ENCODE measurements at places on chromosomes 2 and 18.
A peak's percentile ranks its signal among the peaks of the same experiment; 100 is the strongest.

DNA sequence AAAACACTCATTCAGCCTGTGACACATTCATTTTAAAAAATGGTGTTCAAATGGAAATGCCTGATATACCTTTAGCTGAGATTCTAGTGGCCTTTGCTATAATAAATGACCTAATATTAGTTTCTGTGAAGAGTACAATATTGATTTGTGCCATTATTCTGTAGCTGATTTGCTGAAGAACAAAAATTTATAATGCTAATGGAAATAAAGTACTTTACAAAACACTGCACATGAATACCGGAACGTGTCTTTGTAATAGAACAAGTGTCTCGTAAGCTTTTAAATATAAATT lies 138.7 kb downstream of the WDR7 start:
- DNase-seq: no peak

GRCh38 chr2:190701586-190701985 lies 52.7 kb downstream of the NAB1 start:
- DNase-seq: no peak

DNA sequence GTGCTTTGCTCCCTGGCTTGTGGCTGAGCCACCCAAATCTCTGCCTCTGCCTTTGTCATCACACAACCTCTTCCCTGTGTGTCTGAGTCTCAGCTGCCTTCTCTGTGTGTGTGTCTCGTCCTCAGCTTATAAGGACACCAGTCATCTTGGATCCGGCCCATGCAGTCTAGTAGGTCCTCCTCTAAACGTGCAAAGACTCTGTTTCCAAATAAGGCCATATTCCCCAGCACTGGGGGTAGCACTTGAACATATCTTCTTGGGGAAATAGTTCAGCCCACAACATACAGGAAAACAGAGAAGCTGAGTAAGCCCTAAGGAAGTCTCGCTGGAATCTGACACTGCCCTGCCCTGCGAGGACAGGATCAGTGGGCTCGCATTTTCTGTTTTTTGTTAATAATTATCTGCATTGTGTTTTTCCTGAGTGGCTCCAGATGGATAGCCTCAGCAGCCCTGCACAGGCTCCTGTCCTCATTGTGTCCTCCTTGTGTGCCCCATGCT lies 42.1 kb downstream of the MTCL1 start:
- DNase-seq: peak; percentile 62

GRCh38 chr18:48222118-48222517 lies 187.1 kb downstream of the ZBTB7C start:
- DNase-seq: peak; percentile 89

DNA sequence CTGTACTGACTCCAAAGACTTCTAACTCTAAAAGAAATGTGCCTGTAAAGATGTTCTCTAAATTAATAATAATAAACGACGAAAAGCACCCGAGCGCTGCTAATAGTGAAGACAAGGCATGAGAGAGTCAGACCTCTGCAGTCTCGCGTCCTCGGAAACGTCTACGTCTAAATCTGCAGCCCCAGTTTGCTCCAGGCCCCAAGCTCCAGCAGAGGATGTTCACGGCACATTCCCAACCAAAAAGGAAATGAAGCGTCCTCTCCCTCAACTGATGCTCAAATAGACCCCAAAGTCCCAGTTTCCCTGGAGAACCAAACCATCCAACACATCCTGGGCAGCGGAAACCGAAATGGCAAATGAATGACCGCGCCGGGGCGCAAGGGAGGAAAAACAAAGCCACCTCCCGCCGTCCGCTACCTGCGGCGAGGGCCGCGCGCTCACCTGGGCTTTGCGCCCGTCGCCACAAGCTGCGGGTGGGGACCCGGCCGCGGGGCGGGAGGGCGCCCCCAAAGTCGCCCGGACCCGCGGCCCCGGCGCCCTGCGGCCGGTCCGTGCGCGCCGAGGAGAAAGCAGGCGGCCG lies 47.1 kb upstream of the CCDC150 start:
- DNase-seq: no peak

- DNase-seq: no peak
Observed at GRCh38 chr2:144063602-144064001, 456.3 kb downstream of the ZEB2 start.

GRCh38 chr18:3593381-3593903 lies 143.5 kb downstream of the TGIF1 start:
- peak; percentile 91 for DNase-seq

- no peak for DNase-seq
Observed at GRCh38 chr2:100781009-100781325, 39.0 kb upstream of the NPAS2 start.

DNA sequence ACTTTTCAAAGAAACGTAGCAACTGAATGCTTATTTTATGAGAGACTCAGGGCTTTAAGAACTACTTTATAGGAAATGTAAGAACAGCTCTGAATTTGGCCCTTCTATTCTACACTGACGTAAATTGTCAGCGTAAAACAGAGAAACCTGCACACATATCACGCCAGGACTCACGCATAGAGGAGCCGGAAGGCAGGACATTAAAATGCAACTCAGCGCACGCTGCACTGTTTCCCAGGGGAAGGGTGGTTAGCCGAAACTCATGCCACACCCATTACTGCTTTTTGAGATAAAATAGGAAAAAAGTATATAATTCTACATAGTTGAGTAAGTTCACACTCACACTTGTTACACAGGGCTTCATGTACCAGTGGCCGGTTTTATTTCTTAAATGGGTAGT lies 7.4 kb downstream of the TUBB6 start:
- no peak for DNase-seq

- DNase-seq: no peak
Observed at GRCh38 chr2:71853858-71854257, 293.8 kb downstream of the CYP26B1 start.

DNA sequence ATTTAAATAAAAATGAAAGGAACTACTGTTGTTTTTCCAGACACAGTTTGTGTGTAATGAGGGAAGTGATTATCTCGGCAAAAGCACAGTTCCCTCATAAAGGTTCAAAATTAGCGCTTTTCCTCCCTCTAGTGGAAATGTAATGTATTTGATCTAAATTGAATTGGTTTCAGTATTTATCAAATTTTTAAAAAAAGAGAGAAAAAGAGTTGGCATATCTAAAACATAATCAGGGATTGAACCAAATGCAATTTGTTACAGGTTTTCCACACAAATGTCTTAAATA lies 37.5 kb downstream of the CMPK2 start:
- DNase-seq: peak; percentile 9

GRCh38 chr2:234550511-234551107 lies 53.7 kb upstream of the ARL4C start:
- DNase-seq: peak; percentile 48

DNA sequence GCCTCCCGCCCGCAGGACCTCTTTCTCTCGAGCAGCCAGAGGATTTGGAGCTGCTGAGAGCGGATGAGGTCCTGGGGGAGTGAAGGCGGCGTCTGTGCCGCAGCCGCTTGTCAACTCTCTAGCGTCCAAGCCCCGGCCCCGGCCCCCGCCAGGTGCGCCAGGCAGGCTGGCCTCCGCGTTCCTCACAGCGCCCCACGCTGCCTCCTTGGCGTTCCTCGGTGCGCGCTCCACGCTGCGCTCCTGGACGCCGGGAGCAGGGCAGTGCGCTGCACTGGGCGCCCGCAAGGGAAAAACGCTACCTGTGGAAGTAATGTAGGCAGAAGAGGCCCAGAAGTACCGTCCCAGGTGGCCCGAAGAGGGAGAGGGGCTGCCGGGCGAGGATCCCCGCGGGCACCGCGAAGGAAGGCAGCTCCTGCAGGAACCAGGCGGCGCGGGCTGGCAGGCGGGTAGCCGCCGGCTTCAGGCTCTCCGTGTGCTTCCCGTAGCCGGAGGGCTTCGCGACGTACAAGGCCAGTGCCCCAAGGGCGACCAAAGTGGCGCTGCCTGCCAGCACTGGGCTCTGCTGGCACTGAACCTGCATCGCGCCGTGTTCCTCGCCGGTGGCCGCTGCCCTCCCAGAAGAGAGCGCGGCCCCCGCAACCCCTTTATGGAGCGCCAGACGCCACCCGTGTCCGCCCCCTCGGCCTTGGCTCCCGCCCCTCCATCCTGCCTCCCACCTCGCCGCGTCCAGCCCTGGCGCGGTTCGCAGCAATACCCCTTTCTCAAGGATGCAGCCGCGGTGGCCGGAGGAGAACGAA lies at the start of gene SRD5A2:
Gene SRD5A2 (minus strand): TSS at position 618 of the 797 bp plus-strand sequence. CDS start 38 bp downstream, at position 580.
- DNase-seq: no peak

DNA sequence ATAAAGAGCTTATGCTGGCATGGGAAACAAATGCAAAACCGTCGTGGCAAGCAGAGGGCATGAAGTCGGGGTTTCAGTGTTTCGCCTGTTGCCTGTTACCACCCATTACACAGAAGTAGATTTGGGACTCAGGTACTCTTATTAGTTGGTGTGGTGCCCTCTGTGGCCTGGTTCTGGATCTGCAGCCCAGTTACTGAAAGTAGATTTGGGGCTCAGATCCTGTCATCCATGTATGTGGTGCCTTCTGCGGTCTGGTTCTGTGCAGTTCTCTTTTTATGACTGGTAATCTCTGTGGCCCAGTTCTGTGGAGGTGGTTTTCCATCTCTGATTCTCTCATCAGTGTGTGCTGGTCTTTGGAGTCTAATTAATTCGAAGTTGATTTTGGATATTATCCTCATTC lies 45.2 kb downstream of the ADNP2 start:
- DNase-seq: peak; percentile 32

GRCh38 chr2:198712485-198712884 lies 745.3 kb downstream of the SATB2 start:
- DNase-seq: no peak

GRCh38 chr2:45626387-45627221 lies 15.5 kb upstream of the SRBD1 start:
- DNase-seq: no peak

DNA sequence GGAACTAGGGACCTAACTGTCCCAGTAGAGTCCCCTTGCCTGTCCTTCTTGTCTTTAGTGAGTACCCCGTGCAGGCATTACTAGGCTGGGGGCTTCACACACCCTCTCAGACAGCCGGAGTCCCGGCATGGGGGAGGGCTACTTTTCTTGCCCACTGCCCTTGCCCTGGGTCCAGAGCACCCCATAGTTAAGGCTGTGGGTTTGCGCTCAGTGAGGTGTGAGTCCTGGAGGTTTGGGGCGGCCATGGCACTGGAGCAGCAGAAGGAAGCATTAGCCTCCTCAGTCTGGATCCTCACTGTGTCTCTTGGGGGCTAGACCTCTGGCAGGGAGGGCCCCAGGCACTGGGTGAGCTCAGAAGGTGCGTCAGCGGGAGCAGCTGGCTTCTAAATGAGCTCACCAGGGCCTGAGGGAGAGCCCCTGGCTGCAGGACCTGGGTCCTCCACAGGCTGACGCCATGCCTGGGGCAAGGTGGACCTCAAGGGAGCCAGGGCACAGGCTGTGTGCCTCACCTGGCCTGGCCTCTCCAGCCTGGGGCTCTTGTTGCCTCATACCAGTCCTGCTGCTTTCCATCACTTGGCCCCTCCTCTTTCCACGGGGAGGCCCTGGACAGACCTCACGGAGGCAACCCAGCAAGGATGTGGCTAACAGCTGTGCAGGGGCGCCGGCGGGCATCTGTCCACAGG lies 27.4 kb downstream of the HS6ST1 start:
- no peak for DNase-seq

- no peak for DNase-seq
Observed at GRCh38 chr2:70123051-70123828, 36.0 kb downstream of the PCBP1 start.

DNA sequence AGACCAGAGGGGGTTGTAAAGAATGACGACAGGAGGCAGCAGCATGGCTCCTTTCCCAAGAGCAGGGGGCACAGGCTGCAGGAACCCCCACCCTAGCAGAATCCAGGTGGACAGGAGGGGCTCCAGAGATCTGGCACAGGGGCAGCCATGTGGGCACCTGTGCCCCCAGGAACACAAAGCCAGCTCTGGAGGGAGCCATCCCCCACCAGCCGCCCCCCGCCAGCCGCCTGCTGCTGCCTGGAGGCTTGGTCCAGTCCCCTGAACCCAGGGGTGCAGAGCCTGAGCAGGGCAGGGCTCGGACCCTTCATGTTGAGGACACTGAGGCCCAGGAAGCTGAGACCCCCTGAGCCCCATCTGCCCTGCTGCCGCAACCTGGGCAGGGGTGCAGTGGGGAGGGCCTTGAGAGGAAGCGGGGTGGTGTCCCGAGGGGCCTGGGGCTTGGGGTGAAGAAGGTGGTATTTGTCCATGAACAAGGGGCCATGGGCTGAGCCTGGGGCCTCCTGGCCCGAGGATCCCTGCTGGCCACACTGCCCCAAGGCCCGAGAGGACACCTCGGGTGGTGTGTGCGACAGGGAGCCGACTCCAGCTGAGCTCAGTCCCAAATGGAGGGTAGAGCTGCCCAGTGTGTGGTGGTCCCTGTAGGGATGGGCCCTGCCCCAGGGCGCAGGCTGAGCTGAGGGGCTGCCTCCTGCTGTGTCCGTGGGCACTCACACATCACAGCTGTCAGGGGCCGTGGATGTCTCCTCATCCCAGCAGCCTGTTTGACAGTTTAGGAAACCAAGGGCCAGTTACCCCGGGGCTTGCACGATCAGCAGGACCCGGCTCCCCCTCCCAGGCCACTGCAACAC lies 39.8 kb upstream of the SNED1 start:
- no peak for DNase-seq

- no peak for DNase-seq
Observed at GRCh38 chr2:96797066-96797625, 18.9 kb upstream of the CNNM3 start.

- DNase-seq: no peak
Observed at GRCh38 chr2:126804347-126804746, 94.3 kb upstream of the TEX51 start.

DNA sequence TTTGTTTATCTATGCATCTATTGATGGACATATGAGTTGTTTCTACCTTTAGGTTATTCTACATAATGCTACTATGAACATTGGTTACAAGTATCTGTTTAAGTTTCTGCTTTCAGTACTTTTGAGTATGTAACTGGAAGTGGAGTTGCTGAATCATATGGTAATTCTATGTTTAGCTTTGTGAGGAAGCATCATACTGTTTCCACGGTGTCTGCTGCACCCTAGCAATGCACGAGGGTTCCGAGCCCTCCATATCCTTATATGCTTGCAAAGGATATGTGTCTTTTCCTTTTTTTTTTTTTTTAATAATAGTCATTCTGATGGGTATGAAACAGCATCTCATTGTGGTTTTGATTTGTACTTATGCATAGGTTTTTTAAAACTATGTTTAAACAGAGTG lies 83.7 kb downstream of the FMNL2 start:
- DNase-seq: peak; percentile 29

GRCh38 chr2:174575124-174575776 lies 22.4 kb downstream of the WIPF1 start:
- DNase-seq: no peak

- peak; percentile 91 for DNase-seq
Observed at GRCh38 chr2:234705108-234705507, 208.2 kb upstream of the ARL4C start.

DNA sequence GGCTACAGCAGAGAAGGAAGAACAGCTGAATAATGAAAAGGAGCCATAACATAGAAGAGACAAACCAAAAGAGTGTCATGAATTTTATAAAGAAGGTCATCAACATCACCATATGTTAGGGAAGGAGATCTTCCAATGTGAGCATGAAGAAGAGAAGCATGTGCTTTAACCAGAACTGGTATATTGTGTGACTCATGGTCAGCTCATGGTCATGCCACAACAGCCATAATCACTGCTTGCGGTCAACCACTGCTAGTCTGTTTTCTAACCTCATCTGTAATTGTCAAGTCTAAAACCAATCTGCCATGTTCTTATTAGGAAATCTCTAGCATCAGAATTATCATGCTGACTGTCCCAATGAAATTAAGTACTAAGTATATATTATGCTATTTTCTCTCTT lies 204.1 kb upstream of the VRK2 start:
- DNase-seq: peak; percentile 54

Data from bronchial epithelial cell (primary cell).